ENCODE measurements at places on chromosomes 4 and X. TPM values are rescaled to one million over a fixed set of nuclear protein-coding genes. Genes with fewer than 3 reads are reported as not detected.

PROM1 gene
- 0.09 TPM for total RNA-seq

MAGEA9B gene
- total RNA-seq: not detected

KLB gene
- total RNA-seq: 0.08 TPM

GAGE12J gene
- total RNA-seq: not detected

PPARGC1A gene
- 0.14 TPM for total RNA-seq

PRMT9 gene
- total RNA-seq: 3.2 TPM

CHIC2 gene
- total RNA-seq: 7.5 TPM

KLHL5 gene
- total RNA-seq: 46.1 TPM

MID2 gene
- total RNA-seq: 7.6 TPM

DCAF4L1 gene
- 0.12 TPM for total RNA-seq

GABRQ gene
- 0.17 TPM for total RNA-seq

GPR34 gene
- 0.05 TPM for total RNA-seq

QRFPR gene
- not detected for total RNA-seq

EVC gene
- 12.9 TPM for total RNA-seq

PTCHD1 gene
- not detected for total RNA-seq

SEL1L3 gene
- 23.6 TPM for total RNA-seq

TMPRSS11E gene
- not detected for total RNA-seq

KIT gene
- total RNA-seq: not detected

HPGDS gene
- not detected for total RNA-seq

TLR8 gene
- not detected for total RNA-seq

HERC6 gene
- total RNA-seq: 3.7 TPM

CXCL3 gene
- 4.8 TPM for total RNA-seq

LIMCH1 gene
- total RNA-seq: 37.9 TPM

SPACA5B gene
- not detected for total RNA-seq

DCX gene
- not detected for total RNA-seq

RASGEF1B gene
- not detected for total RNA-seq

ELOVL6 gene
- total RNA-seq: 22.9 TPM

VGLL1 gene
- not detected for total RNA-seq

PHKA1 gene
- total RNA-seq: 24.5 TPM

MUC7 gene
- not detected for total RNA-seq

PABPC1L2A gene
- not detected for total RNA-seq

YIPF7 gene
- total RNA-seq: 0.21 TPM

ASB11 gene
- total RNA-seq: not detected

ALAS2 gene
- not detected for total RNA-seq
